Right ventricle myocardium superior (tissue), 1 donor: ENCODE measurements at places on chromosomes 6 and 20.

- DNase-seq, result no peak
These were observed 49.4 kb upstream of the FNDC1 start for GRCh38 chr6:159119791-159120190.

- no peak for DNase-seq
These were observed 84.7 kb downstream of the SASH1 start for GRCh38 chr6:148427333-148427732.

- no peak for DNase-seq
These were observed 2.1 kb upstream of the TMEM151B start for GRCh38 chr6:44268095-44268628.

GRCh38 chr20:18414140-18414539, 52.7 kb downstream of the DZANK1 start:
- DNase-seq, result no peak

- DNase-seq, result no peak
These were observed 117.4 kb downstream of the CEP57L1 start for GRCh38 chr6:109212683-109213082.

GRCh38 chr20:60057866-60058807, 99.9 kb downstream of the CDH26 start:
- peak; percentile 72 for DNase-seq

- no peak for DNase-seq
These were observed 7.8 kb downstream of the TMC2 start for GRCh38 chr20:2544211-2544610.

- no peak for DNase-seq
These were observed 76.3 kb downstream of the FARS2 start for GRCh38 chr6:5337573-5337972.

GRCh38 chr6:54778731-54779130, 67.8 kb upstream of the FAM83B start:
- DNase-seq, result no peak

DNA sequence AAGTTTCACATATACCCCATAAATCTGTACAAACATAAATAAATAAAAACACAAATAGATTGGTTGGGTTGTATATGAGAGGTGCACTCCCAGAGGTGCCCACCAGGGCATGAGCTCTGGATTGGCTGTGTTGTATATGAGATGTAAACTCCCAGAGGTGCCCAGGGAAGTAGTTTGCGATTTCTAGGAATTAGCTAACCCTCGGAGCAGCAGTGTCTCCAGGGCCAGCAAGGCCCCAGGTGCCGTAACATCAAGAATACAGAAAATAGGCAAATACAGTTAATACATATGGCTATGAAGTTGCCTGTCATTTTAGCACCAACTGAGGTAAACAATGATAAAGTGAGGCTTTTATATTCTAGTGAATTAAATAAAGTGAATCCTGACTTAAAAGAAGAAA, 5.4 kb upstream of the GINM1 start:
- DNase-seq, result no peak

- no peak for DNase-seq
These were observed 30.7 kb downstream of the CHD6 start for GRCh38 chr20:41587523-41587922.

DNA sequence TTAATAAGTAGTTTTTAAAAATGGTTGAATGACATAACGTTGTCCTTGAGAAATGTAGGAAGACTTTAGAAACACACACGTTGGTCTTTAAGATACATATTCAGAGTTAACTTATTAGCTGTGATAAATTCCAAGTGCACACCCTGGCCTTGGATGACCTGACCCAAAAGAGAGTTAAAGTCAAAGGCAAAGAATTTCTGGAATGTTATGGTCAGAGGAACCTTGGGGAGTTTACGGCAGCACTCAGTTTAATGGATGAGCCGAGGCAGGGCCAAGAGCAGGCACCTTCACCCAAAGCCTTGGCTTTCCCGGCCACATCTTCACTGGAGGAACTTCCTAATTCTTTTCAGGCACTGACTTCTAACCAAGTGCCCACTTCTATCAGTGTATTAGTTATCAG, 200.5 kb downstream of the SMOC2 start:
- DNase-seq, result no peak

DNA sequence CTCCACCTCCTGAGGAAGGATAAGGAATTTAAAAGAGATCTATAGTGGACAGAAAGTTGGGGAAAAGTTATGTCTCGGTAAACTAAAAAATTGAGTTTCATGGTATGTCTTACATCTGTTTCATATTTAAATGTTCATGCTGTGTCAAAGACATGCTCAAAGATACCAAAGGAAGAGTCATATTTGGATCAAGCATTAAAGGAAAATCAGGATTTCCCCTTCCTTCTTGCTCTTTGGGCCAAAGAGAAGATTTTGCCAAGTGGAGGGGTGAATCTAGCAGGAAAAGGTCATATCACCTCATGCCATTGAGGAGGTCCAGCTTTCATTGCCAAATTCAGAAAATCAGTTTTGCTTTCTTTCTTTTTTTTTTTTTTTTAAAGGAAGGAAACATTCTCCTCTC, 192.4 kb downstream of the OGFRL1 start:
- no peak for DNase-seq

DNA sequence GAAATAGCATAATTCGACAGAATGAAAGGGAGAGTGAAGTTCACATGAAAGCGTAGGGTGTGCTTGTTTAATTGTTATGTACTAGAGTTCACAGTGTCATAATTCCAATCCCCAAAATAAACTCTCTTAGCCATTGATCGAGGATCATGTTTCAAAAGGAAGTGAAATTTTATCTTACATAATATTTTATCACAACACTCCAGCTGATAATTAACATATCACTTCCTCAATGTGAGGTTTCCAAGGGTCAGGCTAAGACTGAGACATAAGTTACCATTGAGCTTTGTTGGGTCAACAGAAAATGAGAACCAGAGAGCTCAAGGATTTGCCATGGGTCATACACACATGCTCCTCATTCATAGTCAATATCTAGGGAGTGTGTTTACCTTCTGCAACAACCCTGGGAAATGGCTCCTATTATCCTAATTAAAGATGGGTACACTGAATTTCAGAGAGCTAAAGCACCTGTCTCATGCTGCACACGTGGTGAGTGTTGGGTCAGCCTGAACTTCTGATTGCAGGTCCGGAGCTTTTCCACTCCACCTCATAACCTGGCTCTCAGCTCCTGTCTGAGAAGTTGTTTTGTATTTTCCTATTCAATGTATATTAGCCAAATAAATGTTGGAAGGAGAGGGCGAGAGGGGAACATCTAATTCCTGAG, 3.0 kb downstream of the GSTA2 start:
- DNase-seq, result no peak

DNA sequence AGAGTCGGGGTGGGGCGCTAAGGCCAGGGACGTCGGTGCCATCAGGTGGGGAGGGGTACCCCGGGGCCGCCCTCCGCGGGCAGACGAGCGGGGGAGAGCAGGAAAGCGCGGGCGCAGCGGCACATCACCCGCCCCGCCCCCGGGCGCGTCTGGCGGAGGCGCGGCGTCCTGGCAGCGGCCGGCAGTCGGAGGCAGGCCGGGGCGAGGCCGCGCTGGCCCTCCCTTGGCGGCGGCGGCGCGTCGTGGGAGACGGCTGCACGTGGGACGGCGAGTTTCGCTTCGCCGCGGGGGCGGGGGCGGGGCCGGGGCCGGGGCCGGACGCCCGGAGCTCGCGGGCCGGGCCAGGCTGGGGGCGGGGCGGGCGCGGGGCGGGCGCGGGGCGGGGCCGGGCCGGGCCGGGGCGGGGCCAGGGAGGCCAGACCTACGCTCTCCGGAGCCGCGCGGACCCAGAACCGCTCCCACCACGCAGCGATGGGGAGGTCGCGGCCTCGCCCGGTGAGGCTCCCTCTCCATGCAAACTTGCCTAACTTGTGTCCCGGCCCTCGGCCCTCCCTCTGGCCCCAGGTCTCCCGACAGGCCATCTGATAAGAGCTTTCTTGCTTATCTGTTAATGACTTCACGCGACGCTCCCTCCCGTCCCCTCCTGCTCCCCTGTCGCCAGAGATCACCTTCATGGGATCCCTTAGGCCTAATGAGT, 12.5 kb downstream of the ITPR3 start:
- peak; percentile 83 for DNase-seq

DNA sequence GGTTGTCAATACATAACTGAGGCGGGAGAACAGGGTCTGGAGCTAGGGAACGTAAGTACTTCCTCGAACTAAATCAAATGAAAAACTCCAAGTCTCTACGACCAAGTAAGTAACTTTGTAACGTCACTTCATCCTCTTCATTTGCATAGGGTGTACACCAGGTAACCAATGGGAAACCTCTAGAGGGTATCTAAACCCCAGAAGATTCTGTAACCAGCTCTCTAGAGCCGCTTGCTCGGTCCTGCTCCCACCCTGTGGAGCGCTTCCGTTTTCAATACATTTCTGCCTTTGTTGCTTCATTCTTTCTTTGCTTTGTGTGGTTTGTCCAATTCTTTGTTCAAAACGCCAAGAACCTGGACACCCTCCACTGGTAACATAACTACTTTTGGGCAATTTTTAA, 133.5 kb upstream of the TMEM170B start:
- DNase-seq, result no peak

DNA sequence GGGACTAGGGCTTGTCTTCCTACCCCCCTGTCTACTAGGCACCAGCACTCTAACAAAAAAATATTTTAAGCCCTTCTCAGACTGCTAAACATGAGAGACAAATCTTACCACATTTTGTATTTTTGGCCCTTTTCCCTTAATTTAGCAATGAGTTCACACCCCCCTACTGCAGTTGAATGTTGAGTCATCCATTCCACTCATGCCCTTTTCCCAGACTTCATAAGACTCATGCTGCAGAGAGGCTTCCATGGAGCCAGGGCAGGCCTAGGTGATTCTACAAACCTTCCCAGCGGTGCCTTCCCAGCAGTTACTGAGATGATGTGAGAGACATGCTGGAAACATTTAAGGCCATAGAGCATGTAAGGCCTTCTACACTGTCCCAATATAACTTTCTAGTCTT, 53.9 kb downstream of the PXDC1 start:
- no peak for DNase-seq

- peak; percentile 50 for DNase-seq
These were observed 46.5 kb upstream of the SNAP25 start for GRCh38 chr20:10171864-10172751.

DNA sequence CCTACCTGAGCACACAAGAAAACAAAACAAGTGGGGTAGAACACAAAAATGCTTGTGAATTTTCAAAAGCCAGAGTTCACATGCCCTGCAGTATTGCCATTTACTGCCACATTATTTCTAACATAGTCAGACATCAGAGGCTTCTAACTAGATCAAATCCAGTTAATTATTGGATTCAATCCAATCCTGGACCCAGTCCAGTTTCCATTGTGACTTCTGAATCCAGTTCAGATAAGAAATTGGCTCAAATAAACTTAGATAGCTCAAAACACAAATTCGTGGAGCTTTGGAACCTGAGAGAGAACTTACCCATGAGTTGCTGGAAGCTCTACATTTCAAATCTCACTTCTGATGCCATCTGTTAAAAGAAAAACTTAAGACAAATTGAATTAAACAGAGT, 85.2 kb upstream of the ANKEF1 start:
- no peak for DNase-seq

GRCh38 chr20:60804240-60804917, 447.7 kb upstream of the CDH4 start:
- no peak for DNase-seq

- no peak for DNase-seq
These were observed 13.9 kb downstream of the NT5E start for GRCh38 chr6:85463621-85464259.

- no peak for DNase-seq
These were observed 16.1 kb downstream of the PPIL1 start for GRCh38 chr6:36858407-36858981.

DNA sequence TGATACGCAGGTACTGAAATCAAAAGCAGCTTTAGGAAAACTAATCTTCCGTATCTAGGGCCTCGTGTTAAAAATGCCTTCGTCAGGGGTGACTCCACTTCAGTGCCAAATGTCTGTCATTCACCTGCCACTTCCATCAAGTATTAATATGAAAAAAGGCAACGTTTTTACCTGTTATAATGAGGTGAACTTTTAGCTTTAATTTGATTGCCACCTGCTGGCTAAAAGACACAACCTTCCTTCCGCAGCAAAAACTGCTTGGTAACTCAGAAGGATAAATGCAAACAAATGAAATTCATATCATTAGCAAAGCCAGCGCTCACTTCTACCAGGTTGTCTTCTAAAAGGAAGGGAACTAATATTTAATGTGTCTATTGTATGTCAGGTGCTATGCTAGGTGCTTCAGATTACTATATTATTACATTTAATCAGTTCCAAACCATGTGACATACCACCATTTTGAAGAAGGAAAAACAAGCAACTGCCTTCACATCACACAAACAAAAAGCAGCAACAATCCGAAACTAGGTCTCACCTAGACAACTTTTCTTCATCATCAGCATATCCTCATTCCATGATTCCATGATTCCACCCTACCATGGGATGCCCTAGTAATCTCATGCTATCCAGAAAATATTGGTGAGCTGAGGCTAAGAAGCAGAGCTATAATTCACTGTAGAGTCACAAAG, 20.6 kb upstream of the ARHGAP18 start:
- no peak for DNase-seq

DNA sequence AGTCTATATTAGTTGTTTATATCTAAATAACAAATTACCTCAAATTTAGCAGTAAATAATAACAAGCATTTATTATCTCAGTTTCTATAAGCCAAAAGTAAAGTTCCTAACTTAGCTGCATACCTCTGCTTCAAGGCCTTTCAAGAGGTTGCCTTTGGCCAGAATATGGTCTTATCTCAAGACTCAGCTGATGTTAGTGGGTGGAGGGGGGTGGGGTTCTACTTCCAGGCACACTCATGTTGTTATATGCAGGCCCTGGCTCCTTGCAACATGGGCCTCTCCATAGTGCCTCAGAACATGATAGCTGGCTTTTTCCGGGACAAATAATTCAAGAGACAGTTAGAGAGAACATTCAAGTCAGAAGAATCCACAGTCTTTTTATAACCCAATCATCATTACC, 266.0 kb downstream of the ADGRB3 start:
- no peak for DNase-seq

DNA sequence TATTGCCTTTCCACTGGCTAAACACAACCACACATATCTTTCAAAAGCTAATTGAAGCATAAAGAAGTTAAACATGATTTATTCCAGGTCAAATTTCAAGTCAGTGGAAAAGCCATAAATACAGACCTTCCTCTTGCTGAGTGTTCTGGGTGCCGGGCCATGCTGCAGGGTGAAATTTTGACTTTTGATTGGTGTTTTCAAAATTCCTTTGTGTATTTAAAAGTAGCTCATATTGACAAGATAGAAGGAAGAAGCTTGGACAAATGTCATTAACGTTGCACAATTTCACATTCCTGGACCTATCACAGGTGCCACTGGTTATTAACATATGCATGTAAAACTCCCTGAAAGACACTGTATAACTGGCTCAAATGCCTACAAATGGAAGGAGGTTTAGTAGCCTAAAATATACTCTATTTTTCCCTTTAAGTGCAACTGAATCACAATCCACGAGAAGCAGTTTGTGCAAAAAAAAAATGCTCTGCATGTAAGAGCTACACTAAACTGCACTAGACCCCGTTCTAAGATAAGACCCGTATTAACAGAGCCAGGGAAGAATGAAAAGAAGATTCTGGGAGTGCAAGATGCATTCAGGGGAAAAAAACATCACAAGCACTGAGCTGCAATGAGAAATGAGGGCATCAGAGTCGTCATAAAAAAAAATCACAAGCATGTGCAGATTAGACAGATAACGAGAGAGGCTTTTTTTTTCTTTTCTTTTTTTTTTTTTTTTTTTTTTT, 30.4 kb downstream of the ATXN1 start:
- DNase-seq, result no peak
